ENCODE measurements at places on chromosomes 12 and 14.

- DNase-seq: no peak
Measured at GRCh38 chr14:24925771-24926374, 124.1 kb downstream of the STXBP6 start.

DNA sequence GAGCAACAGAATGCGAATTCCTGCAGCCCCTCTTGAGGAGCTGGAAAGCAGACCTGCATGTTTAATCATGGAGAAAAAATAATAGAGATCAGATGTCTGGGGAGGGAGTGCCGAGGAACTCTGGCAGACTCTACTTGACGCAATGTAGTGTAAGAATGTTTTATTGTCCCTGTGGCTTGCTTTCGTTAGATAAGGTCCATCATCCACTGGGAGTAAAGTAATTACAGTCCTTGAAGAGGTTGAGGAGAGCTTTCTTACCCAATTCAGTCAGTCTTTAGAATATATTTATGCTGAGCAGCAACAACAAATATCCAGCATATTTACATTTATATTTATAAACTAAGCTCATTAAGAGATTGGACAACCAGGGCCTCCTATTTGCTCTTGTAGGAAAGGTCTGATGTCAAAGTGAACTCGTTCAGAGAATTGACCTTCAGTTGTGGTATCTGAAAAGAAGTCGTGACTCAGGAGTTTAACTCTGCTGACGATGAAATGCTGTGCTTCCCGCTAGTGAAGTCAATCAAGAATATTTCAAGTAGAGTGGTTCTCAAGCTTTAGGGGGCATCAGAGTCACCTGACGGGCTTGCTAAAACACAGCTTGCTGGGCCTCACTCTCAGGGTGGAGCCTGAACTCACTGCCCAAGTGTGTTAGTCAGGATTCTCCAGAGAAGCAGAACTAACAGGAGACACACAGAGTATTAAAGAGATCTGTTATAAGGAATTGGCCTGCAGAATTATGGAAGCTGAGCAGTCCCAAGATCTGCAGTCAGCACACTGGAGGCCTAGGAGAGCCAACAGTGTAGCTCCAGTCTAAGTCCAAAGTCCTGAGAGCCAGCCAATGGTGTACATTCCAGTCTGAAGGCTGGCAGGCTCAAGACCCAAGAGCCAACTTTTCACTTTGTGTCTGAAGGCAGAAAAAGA, 139.3 kb upstream of the LMNTD1 start:
- DNase-seq: no peak

DNA sequence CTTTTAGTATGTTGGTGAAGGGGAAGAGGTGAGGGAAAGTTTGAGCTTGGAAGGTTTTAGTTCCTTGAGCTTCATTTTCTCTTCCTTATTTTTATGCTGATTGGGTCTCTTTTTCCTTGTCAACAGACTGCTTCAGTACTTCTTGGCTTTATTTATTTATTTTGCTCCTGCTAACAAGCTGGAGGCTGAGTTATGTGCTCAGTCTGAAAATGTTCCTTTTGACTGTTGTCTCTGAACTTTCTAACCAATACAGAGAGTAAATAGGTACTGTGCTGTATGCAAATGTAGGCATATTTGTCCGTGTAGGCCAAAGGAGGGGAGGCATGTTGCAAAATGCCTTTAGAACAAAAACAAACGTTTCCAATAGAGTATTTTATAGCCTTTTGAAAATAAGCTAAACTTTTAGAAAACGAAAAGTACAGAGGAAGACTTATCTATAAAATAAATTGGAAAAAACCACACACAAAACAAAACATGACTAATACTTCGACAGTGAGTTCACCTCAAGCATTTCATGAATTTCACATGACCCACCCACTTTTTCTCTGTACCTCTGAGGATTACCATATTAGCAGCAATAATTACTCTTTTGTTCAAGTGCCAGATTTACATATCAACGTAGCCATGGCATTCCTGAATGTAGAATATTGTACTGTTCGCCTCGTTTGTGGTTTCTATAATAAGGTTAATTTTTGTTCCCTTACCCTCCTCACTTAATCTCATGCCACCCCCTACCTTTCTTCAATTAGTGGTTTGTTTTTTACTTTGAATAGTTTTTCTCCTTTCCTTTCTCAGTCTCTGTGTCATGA, 4.7 kb upstream of the CREBL2 start:
- DNase-seq: no peak

DNA sequence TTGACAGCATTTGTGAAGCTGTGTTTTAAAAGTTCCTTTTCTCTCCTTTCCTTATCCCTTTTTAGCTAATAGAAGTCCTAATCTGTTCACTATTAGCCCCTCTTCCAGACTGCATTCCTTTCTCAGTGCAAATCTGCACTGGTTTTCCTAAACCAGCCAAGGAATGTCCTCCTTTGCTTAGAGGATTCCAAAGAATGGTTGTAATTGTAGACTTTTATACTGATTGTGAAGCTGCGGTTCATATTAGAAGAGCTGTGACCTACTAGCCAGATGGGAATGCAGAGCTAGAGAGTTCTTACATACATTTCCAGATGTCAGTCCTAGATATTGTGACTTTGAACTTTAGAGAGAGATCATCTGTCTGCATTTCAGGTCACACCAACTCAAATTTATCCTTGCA, 79.8 kb downstream of the MYRFL start:
- DNase-seq: no peak

DNA sequence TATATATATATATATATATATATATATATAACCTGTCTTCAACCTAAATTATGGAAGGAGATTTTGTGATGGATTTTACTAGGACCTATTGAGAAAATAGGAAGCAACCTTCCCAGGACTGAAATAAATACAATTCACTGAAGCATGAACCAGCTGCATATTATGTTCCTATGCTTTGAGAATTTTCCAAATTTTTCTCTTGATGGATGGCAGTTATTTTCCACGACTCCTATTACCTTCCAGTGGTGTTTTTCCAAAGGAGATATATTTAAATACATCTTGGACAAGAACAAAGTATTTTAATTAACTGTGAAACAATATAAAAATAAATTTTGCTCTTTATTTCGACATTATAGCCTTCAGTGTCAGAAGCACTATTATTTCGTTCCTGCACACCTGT, 87.9 kb downstream of the TMTC1 start:
- no peak for DNase-seq

- peak; percentile 56 for DNase-seq
Measured at GRCh38 chr12:124347805-124348658, 53.1 kb downstream of the RFLNA start.

GRCh38 chr12:123998991-123999359, 26.0 kb downstream of the ZNF664 start:
- DNase-seq: no peak

DNA sequence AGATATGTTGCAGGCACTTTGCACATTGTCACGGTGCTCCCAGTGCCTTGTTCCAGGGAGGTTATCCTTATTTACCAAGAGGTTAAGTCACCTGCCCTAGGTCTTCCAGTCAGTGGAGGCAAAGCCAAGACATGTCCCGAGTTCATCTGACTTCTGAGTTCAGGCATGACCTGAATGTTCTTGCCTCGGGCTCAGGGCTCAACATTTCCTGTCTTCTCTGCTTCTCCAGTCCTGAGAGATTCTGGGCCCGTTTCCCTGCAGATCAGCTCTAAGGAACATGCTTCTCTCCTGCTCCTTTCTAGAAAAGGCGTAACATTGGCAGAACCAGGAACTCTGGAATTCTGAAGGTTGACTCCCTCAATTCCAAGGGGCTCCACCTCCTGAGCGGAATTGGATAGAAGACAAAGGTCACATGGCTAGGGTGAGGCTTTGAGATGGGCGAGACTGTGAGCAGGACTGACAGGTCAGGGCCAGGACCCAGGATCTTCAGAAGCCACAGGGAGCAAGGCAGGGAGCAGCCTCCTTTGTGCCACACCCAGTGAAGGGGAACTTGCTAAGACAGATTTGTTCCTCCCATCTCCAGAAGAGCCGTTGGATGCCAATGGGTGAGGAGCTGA, 19.9 kb downstream of the BDKRB2 start:
- no peak for DNase-seq

GRCh38 chr14:86305058-86305457, 775.1 kb downstream of the FLRT2 start:
- DNase-seq: no peak

DNA sequence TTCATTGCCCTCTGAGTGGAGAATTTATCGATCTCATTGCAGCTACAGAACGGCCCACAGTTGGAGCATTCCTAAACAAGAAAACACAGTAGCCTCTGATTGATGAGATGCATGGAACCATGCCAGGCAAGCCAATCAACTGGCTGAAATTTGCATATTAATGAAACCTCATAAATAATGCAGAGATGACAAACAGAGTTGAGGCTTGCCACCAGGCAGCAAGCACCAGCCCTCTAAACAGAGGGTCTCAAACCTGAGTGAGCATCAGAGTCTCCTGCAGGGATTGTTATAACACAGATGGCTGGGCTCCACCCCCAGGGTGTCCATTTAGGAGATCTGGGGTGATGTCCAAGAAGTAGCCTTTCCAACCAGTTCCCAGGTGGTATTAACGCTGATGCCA, 60.9 kb upstream of the CMKLR1 start:
- no peak for DNase-seq

DNA sequence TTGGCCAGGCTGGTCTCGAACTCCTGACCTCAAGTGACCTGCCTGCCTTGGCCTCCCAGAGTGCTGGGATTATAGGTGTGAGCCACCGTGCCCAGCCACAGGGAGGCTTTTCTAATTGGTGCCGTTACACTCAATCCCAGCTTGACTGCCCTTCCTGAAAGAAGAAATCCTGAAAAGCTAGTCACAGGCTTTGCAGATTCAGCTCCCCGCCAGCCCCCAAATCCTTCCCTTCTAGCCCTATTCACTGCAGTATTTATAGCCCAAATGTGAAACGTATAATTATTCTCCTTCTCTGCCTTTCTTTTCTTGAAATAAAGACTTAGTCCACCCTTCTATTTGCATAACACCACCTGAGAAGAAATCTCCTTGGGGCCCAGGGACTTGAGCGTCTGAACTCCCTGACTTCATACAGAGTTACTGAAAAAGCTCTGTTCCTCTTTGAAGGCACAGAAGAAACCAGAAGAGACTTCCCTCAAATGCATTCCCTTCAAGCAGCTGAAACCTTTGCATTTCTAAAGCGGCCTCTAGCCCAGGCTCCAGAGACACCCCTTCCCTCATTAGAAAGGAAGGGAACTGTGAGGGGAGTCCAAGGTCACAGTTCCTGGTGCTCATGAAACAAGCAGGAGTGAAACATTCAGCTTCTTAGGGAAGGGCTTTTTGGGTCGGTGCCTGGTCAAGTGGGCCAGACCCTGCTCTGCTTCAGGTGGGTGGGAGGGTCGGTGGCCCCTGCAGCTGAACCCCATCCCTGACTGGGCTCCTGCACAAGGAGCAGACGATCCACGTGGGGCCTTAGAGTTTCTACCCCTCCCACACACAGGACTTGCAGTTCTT, 42.3 kb upstream of the BATF start:
- no peak for DNase-seq

DNA sequence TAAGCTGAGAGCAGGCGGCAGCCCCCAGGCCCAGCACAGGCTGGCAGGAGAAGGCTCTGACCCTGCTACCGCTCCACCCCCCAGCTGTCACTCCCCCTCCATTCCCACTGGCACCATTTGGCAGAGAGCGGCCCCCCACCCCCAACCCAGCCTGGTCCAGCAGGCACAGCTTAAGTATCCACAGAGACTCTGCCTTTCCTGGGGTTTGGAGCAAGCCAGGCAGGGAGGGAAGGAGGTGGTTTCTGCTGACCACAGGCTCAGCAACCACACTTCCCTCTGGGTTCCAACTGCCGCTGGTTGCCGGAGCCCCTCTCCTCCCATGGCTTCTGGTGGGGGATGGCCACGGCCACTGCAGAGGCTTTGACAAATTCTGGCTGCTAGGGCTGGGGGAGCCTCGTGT, 30.5 kb upstream of the CCND2 start:
- DNase-seq: no peak

DNA sequence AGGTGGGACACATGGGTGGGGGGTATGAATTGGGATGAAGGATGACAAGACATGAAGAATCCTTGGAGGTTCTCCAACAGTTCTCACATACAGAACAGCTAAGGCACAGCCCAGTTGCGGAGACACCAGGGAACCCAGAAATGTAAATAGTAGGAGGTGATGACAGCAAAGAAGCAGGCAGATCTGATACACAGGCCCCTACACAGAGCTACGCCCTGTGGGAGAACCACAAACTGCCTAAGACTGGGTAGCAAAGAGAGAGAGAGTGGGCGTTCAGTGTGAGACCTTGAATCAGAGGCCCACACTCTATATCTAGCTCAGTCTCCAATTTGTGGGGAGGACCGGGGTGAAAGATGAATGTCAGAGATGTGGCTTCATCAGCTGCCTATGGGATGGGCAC, 9.5 kb upstream of the NUMB start:
- DNase-seq: peak; percentile 54

DNA sequence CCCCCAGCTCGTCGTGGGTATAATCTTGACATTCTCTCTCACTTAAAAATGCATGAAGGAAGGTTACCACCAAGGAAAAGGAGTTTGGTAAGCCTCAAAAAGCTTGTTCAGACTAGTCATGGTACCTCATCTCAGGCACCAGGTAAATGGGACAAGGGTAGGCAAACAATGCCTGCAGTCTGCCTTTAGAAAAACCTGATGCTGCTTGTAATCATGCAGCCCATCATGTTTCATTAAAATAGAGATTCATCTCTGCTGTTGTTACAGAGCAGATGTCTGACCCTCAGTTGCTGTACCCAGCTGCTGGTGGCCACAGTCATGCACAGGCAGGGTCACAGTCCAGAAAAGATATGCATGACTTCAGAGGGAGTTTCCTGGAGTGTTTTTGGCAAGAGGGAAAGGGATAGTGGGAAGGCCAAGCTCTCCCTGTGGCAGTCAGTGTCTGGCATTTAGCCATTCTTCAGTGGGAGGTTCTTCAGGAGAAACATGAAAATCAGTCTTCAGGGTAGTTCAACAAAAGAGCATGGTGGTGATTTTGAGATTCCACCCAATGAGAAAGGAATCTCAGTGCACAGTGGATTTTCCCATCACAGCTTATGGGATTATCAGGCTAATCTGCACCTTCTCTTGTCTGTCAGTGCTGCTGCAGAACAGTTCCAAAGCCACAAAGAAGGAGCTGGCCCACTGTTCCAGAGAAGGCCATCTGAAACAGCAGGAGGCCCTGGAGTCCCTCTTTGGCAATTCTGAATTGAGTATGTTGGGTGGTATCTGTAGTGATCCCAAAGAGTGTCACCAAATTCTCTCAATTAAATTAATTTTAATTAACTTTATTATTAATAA, 202.7 kb upstream of the FRMD6 start:
- no peak for DNase-seq

- no peak for DNase-seq
Measured at GRCh38 chr12:25463521-25463920, 89.6 kb downstream of the LMNTD1 start.
